Chondrocyte (in vitro differentiated cells): ENCODE measurements at places on chromosomes 6 and 20.

DNA sequence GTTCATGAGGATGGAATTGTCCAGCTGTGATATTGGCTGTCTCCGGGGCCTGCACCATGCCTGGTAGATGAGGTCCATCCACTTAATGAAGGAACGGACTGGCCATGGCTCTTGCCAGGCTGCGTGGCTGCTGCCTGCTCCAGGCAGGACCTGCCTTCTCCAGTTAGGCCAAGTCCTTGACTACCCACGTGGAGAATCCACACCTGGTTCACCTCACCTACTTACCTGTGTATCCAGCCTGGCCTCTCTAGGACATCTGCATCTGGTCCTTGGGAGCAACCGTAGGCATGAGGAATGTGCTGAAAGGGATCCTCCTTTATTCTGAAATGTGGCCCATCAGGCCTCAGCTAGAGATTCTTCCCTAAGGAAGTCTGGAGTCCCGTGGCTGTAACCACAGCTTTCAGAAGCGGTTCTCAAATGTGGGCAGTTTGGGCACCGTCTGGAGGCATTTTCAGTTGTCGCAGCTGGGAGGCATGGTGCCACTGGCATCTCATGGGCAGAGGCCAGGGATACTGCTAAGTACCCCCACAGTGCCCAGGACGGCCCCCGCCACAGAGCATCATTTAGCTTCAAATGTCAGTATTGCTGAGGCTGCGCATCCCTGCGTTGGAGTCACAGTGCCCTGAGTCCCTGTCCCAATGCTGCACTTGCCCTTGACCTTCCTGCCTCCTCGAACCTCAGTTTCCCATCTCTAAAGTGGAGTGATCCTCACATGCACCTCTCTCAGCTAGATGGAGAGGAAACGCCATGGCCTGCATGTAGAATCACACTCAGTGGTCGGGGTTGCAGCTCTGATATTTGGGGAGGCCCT lies 67.5 kb downstream of the PHACTR3 start:
- no peak overlapping the region for H3K27ac ChIP-seq
- no peak for DNase-seq
- no peaks in the 10 kb centered on the region for H3K36me3 ChIP-seq
- peaks cover 15% of the 10 kb centered on the region for H3K27me3 ChIP-seq

DNA sequence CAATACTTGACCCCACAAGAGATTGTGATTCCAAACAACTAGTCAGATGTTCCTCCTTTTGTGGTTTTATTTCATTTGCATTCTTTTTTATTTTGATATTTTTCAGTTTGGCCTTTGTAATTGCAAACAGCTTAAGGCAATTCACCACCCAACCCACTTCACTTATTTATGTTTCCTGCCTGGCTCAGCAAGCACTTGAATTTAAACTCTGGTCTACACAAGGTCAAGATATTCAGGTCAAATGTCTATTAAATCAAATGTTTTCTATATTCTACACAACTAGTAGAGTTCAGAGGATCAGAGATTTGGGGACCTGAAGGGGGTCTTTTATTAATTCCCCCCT lies 100.1 kb downstream of the SGK1 start:
- H3K36me3 ChIP-seq, result no peaks in the 10 kb centered on the region
- DNase-seq, result no peak
- H3K4me3 ChIP-seq, result no peak overlapping the region
- H3K4me1 ChIP-seq, result no peaks in the 10 kb centered on the region

GRCh38 chr6:21971541-21971940 lies 325.3 kb downstream of the PRL start:
- DNase-seq, result no peak
- H3K36me3 ChIP-seq, result no peaks in the 10 kb centered on the region
- peaks cover 9% of the 10 kb centered on the region for H3K4me1 ChIP-seq
- H3K27me3 ChIP-seq, result no peaks in the 10 kb centered on the region
- no peak overlapping the region for H3K27ac ChIP-seq
- H3K4me3 ChIP-seq, result no peak overlapping the region

GRCh38 chr6:35202066-35202546 lies 11.7 kb upstream of the SCUBE3 start:
- no peak overlapping the region for H3K4me3 ChIP-seq
- H3K27me3 ChIP-seq, result no peaks in the 10 kb centered on the region
- no peak overlapping the region for H3K27ac ChIP-seq
- H3K36me3 ChIP-seq, result peaks cover 3% of the 10 kb centered on the region

GRCh38 chr20:24768713-24769601 lies 180.1 kb upstream of the CST7 start:
- DNase-seq, result no peak
- no peak overlapping the region for H3K4me3 ChIP-seq

DNA sequence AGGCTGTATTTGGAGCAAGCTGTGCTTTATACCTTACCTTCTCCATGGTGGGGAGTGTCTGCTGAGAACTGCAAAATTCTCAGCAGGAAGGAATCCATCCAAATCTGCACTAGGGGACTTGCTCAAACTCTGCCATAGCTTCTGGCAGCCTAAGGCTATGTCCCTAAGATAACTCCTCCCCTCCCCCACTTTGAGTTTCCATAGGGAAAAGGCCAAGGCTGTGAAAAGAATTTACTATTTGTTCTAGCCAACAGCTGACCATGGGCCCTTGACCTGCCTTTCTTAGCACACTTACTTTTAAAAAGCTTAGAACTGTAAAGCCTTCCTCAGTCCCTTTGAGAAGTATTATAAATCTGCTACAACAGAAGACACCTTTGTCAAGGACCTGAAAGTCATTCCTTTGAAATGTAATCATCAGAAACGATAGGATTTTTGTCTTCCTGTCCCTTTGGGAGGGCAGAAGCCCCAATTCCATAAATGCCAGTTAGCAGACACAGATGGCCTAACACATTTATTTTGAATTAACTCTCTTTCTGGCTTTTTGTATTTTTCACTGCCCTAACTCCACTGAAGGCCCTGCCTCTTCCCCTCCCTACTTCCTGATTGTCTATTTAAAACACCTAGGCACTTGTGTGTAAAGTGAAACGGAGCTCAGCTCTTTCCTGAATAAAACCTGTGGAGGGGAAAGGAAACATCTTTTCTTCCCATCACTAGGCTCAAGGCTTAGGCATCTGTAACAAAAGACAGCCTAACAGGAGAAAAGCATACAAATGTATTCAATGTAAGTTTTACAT lies 157.1 kb downstream of the AKAP7 start:
- no peaks in the 10 kb centered on the region for H3K36me3 ChIP-seq
- DNase-seq, result no peak

- H3K27me3 ChIP-seq, result no peaks in the 10 kb centered on the region
- DNase-seq, result no peak
- no peak overlapping the region for H3K4me3 ChIP-seq
- no peak overlapping the region for H3K27ac ChIP-seq
- H3K36me3 ChIP-seq, result peaks cover 4% of the 10 kb centered on the region
- H3K4me1 ChIP-seq, result peaks cover 24% of the 10 kb centered on the region
Measured at GRCh38 chr20:34582911-34583310, 24.4 kb downstream of the MAP1LC3A start.
